ENCODE measurements at places on chromosomes 3 and 15. TPM values are rescaled to one million over a fixed set of nuclear protein-coding genes. Genes with fewer than 3 reads are reported as not detected.

PPP4R2 gene
- total RNA-seq = 118 TPM

TF gene
- 0.91 TPM for total RNA-seq

PP2D1 gene
- not detected for total RNA-seq

GABRA5 gene
- total RNA-seq = not detected

ROBO1 gene
- 0.32 TPM for total RNA-seq

CACNA2D3 gene
- not detected for total RNA-seq

SEC22A gene
- total RNA-seq = 15.2 TPM

KCNMB3 gene
- total RNA-seq = 1.4 TPM

PYGO1 gene
- total RNA-seq = not detected

C3orf20 gene
- not detected for total RNA-seq

AP3B2 gene
- total RNA-seq = not detected

PATL2 gene
- total RNA-seq = 38.4 TPM

RPL15 gene
- total RNA-seq = 1,249 TPM

KLHL40 gene
- total RNA-seq = not detected

SLC22A13 gene
- total RNA-seq = 0.47 TPM

GNAT1 gene
- not detected for total RNA-seq

EOGT gene
- total RNA-seq = 15.5 TPM

SLC27A2 gene
- total RNA-seq = 36.4 TPM

TNFAIP8L3 gene
- 4.1 TPM for total RNA-seq

Data from activated CD8-positive, alpha-beta memory T cell treated with anti-CD3 and anti-CD28 coated beads, Interleukin-2, amount 10 ng/mL, durations not matched to agents 7 days and 5 days (primary cell).